Stimulated activated CD4-positive, alpha-beta T cell treated with anti-CD3 and anti-CD28 coated beads, Interleukin-15, amount 100 ng/mL, for 24 hours (primary cell): ENCODE measurements at places on chromosomes 16 and 17.

DNA sequence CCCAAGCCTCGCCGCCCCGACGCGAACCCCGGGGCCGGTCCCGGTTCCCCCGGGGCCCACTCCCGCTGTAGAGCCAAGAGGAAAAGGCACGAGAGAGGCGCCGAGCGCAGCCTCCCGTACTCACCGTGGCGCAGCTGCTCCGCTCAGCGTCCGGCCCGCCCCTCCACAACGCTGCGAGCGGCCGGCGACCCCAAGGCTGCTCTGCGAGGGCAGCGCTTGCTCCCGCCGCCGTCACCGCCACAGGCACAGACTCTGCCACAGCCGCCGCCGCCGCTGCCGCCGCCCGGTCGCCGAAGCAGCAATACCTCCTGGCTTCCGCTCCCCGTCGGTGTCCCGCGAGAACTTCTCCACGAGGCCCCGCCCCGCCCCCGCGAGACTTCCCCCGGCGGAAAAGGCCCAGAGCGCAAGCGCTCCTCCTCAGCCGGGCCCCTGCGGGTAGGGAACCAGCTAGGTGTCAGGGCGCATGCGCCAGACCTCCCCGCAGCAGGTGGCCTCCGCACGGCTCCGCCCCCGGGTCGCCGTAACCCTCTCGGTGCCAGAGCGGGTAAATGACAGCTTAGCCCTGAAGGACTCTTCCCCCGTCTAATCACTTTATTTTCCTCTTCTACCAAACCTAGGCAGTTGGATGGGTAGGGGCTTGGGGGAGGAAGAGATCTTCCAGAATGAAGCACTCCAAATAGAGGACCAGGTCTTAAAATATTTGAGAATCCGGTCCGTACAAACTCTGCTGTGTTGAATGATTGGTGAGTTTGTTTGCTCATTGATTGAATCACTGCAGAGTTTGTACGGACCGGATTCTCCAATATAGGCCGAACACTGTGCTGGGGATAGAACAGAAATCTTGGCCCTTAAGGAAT is at the start of gene GRB2:
Gene GRB2 (minus strand): TSS at position 314 of the 857 bp plus-strand sequence. CDS start 12,050 bp downstream, outside the sequence.
- DNase-seq, result peak; percentile 100

DNA sequence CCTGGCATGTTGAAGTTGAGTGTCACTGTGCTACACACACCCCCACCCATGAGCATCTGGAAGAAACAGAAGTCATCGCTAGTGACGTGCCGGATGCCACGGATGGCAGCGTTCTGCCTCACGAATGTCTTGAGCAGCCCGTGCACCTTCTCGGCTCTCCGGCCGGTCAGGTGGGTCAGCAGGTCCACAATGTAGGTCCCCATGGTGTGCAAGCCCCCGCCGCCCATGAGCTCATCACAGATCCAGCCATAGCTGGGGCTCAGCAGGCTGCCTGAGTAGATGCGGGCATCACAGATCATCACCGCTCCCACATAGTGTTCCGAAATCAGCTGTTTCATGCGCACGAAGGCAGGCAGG is 8.9 kb downstream of the C16orf86 start:
- DNase-seq, result no peak

DNA sequence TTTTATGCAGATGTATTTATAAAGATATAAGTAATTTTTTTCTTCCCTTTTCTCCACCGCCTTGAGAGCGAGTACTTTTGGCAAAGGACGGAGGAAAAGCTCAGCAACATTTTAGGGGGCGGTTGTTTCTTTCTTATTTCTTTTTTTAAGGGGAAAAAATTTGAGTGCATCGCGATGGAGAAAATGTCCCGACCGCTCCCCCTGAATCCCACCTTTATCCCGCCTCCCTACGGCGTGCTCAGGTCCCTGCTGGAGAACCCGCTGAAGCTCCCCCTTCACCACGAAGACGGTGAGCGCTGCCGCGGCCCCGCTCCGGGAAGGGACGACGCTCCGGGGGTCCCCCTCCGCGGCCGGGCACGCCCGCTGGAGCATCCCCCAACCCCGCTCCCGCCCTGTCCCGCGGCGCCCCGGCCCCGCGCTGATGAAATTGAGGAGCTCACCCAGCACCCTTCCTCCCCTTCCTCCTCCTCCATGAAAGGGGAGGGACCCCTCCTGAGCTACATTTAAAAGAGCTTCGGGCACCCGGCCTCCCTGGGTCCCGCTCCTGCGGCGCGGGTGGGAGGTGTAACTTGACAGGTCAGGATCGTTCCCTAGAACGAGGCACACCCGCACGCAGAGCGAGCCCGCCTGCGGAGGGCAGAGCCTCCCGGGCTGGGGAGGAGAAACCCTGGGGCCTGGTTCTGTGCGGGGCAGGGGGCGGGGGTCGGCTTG is 706 bp downstream of the HLF start:
- peak; percentile 23 for DNase-seq

DNA sequence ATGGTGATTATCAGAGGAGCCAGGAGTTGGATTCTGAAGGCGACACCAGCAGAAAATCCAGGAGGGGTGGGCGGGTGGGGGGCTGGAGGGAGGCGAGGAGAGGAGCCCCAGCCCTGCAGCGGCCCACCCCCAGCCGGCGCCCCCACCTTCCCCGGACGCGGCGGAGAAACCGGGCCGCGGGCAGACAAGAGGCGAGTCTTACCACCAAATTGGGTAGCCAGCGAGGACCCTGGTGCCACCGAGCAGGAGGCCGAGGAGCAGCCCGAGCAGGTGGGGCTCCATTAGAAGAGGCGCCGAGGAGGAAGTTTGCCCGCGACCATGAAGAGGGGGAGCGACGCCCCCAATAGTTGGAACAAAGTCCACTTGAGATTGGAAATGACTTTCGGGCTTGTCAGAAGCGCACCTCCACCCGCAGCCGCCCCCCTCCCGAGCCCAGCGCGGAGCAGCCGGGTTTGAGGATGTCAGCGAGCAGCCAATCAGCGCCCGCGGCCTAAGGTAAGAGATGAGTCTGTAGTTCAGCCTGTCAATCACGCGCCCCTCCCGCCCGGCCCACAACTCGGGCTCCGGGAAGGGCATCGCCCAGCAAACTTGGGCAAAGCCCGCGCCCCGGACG is at the start of gene WNT3:
Gene WNT3 (minus strand): TSS at position 377 of the 613 bp plus-strand sequence. CDS start 95 bp downstream, at position 282.
- DNase-seq, result peak; percentile 76

GRCh38 chr16:66041907-66042306 is 324.6 kb upstream of the CDH5 start:
- DNase-seq, result no peak

- DNase-seq, result no peak
Measured at GRCh38 chr17:40519089-40519775, 17.8 kb upstream of the TNS4 start.

GRCh38 chr17:72575542-72576233 is 454.9 kb downstream of the SOX9 start:
- DNase-seq, result no peak

- no peak for DNase-seq
Measured at GRCh38 chr16:13471036-13471435, 448.9 kb upstream of the ERCC4 start.

- DNase-seq, result no peak
Measured at GRCh38 chr17:83154311-83155127, 75.1 kb downstream of the METRNL start.

- DNase-seq, result no peak
Measured at GRCh38 chr17:34203018-34203638, 52.0 kb upstream of the CCL2 start.

DNA sequence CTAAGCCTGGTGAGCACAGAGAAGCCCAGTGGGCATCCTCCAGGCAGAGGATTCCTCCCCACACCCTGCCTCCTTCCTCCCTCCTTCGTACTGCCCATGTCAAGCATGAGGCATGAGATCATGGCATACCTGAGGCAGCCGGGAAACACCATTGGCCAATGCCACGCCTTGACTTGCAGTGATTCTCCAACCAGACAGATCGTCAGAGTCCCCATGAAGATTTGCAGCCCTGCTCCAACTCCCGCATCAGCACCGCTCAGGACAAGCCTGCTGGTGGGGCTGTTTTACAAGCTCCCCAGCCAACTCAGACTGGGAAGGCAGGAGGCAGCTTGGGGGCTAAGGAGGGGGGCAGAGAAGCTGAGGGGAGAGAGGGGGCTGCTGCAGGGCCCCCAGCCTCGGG is 2.9 kb upstream of the KRT16 start:
- DNase-seq, result no peak

GRCh38 chr16:330741-331140 is 21.8 kb downstream of the AXIN1 start:
- no peak for DNase-seq

DNA sequence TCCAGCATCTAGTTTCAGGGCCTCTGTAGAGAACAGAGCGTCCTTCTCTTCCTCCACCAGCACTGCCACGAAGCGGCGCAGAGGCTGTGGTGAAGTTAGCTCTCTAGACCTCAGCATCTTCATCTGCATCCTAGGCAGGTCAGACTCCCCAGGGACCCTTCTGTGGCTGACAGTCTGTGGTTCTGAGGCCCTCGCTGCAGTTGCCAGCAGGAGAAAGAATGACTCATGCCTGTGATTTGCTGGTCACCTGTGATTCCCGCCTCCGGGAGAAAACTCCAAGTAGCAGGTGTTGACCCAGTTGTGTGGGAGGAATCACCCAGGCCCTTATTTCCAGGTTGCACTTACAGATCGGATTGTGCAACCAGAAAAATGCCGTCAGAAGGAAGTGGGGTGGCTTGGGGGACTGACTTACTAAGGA is 117.3 kb upstream of the CACNG5 start:
- no peak for DNase-seq

DNA sequence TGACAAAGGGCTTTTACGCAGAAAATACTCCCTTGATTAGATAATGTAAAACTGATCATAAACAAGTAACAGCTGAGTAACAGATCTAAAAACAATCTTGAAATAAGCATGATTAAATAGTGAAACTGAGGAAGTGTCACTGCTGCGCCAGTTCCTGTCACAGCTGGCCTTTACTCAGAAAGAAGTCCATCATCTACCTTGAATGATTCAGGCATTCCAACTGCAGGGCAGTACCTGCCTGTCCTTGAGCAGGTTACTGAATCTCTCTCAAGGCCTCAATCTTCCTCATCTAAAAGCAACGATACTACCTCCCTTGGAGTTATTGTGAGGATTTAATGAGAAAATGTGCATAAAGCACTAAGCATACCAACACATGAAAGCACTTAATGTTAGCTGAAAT is 12.7 kb downstream of the PHLPP2 start:
- no peak for DNase-seq

GRCh38 chr17:73271072-73271471 is 9.4 kb upstream of the CPSF4L start:
- DNase-seq, result no peak

DNA sequence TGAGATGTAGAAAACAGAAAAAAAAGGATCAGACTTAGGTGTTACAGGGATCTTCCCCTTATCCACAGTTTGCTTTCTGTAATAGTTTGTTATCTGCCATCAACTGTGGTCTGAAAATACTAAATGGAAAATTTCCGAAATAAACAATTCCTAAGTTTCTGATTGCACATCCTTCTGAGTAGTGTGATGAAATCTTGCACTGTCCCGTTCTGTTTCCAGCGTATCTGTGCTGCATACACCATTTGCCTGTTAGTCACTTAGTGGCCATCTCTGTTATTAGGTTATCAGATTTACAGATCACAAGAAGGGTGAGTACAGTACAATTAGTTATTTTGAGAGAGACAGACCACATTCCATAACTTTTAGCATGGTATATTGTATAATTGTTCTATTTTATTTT is 185.6 kb upstream of the CPHXL start:
- DNase-seq, result no peak

DNA sequence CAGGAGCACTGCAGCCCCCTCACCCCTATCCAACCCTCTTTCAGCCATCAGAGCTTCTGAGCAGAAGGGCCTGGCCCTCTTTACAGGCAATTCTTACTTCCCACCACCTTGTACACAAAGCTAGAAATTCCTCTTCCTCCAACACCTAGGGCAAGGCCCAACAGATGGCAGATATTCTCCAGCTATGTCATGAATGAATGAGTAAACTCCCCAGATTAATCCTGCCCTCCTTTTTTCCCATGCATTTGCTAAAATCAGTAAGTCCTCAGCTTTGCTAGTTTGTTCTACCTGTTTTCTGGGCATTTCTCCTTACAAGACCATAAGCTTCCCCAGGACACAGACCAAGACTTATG is 20.4 kb upstream of the MRPS23 start:
- DNase-seq, result no peak

GRCh38 chr17:78353834-78354233 is 6.0 kb downstream of the SOCS3 start:
- DNase-seq, result no peak

DNA sequence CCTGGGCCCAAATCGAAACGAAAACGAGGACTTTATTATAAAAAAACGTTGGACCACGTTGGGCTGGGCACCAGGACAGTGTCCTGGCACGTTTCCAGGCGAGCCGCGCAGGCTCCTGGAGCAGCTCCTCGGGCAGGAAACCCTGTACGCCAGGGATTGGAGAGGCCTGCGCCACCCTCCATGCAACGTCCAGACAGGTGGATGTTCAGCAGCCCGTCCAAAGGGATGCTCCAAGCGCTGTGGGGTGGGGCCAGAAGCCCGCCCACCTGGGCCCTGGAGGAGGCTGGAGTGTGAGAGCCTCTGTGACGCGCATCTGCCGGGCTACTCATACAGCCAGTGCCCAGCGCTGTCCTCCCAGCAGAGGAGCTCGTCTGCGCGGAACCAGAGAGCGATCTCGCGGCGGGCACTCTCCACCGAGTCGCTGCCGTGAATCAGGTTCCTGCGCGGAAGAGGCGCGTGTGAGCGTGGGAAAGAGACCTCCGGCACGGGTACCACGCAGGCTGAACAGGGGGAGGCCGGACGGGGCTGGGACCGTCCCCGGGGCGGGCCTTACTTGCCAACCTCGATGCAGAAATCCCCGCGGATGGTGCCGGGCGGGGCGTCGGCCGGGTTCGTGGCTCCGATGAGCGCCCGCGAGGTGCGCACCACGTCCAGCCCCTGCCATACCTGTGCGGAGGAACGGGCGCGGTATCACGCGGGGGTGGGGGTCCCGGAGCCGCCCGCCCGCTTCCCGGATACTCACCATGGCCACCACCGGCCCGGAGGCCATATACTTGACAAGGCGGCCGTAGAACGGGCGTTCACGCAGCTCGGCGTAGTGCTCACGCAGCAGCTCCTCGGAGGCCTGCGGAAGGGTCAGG is 785 bp downstream of the NME3 start:
- peak; percentile 72 for DNase-seq

- DNase-seq, result no peak
Measured at GRCh38 chr16:30499284-30499683, 26.7 kb downstream of the ITGAL start.

DNA sequence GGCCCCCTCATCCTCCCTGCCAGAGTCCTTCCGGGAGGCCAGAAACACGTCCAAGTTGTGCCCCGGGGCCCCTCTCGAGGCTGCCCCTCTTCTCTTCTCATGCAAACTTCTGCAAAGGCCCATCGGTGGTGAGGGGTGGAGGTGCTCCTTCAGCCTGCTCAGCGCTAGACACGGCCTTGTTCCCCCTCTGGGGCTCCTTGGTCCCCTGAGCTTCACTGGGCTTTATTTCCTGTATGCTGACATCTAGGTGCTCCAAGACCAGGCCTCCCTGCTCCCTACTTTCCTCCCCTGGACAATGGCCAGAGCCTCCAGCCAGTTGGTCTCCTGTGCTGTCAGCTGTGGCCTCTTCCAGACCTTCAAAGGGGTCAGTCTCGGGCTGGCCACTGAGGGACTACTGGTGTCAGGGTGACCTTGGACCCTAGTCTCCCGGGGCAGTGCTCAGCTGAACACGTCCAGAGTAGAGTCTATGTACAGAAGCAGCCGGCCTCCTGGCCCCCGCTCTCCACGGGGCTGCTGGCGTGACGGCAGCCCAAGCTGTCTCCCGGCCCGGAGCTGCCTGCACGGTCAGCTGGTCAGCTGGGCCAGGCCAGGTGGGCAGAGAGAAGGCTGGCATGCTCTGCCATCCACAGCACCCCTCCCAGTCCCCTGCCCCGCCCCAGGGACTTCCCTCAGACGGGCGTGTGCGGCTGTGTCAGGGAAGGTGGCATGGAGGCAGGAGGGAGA is 1.7 kb upstream of the PRR35 start:
- DNase-seq, result no peak
